ENCODE measurements at places on chromosomes 6 and 20.
A peak's percentile ranks its signal among the peaks of the same experiment; 100 is the strongest.

- DNase-seq = no peak
Observed at GRCh38 chr6:79157961-79158644, 76.4 kb downstream of the HMGN3 start.

DNA sequence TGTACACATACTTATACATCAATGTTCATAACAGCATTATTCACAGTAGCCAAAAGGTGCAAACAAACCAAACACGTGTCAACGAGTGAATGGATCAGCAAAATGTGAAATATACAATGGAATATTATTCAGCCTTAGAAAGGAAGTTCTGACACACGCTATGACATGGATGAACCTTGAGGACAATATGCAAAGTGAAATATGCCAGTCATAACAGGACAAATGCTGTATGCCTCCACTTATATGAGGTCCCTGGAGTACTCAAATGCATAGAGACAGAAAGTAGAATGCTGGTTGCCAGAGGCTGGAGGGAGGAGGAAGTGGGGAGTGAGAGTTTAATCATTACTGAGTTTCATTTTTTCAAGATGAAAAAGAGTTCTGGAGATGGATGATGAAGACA is 37.8 kb upstream of the IGF2R start:
- peak; percentile 41 for DNase-seq

DNA sequence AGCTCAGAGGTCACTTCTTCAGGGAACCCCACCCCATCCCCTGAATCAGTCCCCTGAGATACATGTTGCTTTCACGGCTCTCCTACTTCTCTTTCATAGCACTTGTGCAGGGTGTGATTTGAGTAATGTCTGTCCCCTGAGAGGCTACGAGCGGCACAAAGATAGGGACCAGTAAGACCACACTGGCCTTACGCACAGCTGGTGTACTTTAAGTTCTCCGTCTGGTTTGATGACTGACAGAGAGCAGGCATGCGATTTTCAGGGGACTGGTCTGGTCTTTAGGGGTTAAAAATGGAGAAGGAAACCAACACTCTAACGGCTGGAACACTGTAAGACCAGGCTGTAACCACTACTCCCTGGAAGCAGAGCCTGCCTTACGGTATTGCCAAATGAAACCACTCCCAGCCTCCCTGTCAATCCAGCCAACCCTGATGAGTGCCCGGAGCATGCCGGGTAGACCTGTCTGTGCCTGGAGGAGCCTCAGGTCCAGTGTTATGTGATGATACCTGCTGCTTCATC is 47.1 kb downstream of the ELMO2 start:
- no peak for DNase-seq

- no peak for DNase-seq
Observed at GRCh38 chr6:149580880-149581279, 14.7 kb downstream of the GINM1 start.

DNA sequence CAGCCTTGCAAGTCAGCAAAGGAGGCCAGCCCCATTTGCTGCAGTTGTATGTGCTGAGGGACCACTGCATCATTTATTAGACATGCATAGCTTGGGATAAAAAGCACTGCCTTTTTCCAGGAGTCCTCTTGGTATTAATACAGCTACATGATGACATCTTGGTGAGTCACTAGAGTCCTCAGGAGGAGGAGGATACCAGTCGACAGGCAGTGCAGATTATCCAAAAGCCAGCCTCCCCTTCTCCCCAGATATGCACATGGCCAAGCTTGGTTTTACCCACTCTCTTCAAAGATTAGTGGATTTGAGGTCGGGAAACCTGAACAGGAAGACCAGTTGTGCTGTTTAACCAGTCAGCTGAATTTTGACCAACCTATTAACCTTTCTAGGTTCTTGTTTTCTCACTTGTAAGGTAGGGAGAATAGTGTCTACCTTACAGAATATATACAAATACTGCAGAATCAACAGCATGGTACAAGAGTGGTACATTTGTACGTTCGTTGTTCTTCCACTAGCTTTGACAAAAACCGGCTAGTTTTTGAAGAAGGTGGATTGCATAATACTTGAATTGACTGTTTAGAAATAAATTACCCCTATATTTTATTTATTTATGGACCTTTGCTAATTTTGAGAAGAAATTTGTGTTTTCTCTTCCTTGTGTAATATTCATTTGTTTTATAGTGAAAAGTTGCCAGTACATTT is 31.9 kb downstream of the VAPB start:
- no peak for DNase-seq

- no peak for DNase-seq
Observed at GRCh38 chr6:77249560-77249959, 213.7 kb downstream of the HTR1B start.

DNA sequence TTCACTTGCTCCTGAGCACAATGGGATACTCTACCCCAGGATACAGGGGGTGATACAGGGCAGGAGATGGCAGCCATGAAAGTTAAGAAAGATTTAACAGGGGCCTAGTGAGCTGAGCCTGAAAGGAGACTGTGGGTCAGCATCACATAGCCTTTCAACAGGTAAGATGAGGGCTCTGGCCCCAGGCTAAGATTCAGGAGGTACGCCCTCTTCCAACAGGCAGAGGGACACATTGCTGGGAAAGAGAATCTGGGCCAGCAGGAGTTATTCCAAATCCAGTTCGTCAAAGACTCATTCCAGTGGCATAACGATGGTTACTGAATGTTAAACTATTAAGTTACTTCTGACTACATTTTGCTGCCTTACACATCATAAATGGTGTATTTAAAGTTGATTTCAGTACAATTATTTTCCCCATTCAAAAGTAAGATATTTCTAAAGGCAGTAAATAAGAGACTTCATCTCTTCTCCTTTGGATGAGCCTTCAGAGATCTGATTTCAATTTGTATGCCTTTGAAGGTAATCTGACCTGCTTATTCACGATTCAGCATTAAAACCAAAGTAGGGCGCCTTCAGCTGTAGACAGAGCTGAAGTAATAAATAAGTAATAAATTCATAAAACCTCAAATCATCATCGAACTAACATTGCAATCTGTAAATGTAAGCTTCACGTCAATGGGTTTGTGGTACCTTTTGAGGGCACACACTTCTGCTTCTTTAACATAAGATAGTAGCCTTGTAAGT is 62.4 kb downstream of the HS3ST5 start:
- DNase-seq = no peak

DNA sequence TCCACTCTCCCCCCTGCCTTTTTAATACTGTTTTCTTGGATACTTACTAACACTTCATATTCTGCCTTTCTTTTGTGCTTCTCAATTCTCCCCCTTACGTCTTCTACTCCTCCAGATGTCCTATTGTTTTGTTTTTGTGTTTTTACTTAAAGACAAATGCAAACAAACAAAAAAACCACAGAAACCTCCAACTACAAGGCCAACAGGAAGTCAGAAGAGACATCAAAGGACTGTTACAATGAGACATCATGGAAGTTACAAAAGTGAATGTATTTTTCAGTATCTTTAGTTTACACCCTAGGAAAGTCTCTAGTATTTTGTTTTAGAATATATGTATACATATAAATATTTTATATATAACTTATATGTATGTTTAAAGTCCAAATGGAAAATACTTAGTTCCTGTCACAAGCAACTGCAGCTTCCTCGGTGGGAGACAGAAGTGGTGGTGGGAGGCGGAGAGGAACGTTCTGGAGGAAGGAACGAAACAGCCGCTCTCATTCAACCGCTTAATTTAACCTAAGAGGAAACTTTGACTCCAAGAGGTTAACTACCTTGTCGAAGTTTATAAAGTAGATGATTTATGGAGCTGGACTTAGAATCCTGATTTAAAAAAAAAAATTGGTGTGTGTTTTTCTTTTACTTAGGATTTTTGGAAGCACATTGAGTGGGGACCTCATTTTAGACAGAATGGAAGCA is 168.9 kb upstream of the PDE10A start:
- no peak for DNase-seq

GRCh38 chr20:3209946-3210317 is 634 bp downstream of the ITPA start:
- peak; percentile 33 for DNase-seq

GRCh38 chr20:63125838-63126601 is 89.9 kb downstream of the YTHDF1 start:
- no peak for DNase-seq

DNA sequence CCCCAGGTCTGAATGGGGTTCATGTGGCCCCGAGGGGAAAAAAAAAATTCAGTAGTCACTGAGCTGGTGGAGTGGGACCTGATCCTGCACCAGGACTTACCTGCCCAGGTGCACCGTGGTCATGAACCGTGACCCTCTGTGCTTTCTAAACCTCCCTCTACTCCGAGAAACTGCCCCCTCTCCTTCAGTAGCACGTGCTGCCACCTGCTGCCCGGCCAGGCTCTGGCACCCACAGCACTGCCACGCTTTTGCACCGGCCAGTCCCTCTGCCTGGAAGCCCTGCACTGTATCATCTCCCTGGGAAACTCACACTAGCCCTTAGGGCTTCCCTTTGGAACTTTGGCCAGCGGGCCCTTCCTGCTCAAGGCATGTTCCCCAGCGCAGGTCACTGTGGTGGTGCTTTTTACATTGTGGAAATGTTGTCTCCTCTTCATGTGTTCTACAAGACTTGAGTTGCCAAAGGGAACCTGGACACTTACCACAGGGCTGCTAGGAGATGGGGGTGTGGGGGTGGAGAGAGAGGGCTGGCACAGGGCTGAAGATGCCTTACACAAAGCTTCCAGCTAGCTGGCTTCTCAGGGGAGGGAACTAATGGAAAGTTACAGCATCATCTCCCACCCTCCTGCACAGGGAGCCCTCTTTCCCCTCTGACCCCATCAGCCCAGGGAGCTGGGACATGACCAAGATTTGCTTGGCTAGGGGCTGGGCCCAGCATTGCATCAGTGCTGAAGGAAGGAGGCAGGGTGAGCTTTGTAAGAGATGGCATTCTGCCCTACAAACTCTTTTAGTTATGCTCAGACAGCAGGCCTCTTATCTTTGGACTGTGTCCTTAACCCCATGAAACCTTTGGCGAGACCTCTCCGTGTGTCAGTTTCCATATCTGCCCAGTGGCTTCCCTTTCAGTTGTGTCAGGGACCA is 2.5 kb upstream of the PTPRT start:
- peak; percentile 41 for DNase-seq

DNA sequence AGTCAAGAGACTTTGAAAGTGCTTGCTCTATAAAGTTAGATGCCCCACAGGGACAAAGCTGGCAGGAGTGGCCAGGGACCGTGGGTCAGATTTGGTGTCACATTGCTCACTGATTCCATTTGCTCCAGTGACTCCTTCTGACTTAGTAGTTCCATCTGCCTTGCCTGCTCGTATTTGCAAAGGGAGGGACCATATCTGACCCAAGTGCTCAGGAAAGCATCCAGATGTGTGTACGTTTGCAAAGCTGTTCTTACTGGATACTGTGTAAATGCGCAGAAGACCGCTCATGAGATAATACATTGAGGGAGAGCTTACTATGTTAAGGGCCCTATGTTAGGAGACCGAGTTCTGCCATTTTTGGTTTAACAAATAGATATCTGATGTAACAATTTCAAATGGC is 21.2 kb upstream of the CCN6 start:
- no peak for DNase-seq

GRCh38 chr6:113856375-113856624 is 845 bp upstream of the MARCKS start:
- no peak for DNase-seq

DNA sequence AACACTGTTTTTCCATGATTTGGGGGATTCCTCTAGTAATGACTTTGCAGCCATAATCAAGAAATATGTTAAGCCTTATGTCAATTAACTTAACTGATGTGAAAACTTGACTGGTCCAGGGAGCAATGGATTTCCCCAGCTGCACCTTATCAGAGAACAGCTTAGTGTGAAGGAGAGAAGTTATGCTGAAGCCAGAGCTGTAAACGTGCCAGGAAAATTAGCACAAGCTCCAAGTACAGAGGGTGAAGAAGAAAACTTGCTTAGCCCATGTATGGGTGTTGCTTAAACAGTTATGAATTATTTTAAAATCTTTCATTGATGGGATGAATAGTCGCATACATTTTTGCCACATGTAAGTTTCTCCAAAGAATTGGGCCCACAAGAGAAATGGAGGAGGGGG is 214.9 kb upstream of the RNF217 start:
- DNase-seq = no peak

- no peak for DNase-seq
Observed at GRCh38 chr6:131001945-131002660, 60.9 kb downstream of the EPB41L2 start.

DNA sequence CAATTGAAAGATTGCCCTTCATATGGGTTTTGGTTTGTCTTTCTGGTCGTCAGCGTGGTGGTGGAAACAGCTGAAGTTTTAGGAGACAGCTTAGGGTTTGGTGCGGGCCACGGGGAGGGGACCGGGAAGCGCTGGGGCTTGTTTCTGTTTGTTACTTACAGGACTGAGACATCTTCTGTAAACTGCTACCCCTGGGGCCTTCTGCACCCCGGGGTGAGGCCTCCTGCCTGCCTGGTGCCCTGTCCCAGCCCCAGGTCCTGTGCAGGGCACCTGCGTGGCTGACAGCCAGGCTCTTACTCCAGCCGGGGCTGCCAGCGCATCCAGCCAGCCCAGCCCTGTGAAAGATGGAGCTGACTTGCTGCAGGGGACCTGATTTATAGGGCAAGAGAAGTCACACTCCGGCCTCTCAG is 22.8 kb downstream of the NPEPL1 start:
- DNase-seq = no peak

- peak; percentile 88 for DNase-seq
Observed at GRCh38 chr20:63495741-63496595, 2.9 kb downstream of the EEF1A2 start.

- no peak for DNase-seq
Observed at GRCh38 chr6:132330759-132331158, 70.5 kb downstream of the MOXD1 start.

DNA sequence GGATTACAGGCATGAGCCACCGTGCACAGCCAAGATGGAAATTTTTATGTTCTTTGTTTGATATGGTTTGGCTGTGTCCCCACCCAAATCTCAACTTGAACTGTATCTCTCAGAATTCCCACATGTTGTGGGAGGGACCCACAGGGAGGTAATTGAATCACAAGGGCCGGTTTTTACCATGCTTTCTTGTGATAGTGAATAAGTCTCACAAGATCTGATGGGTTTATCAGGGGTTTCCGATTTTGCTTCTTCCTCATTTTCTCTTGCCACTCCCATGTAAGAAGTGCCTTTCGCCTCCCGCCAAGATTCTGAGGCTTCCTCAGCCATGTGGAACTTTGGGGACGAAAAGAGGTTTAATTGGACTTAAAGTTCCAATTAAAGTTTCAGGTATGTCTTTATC is 14.6 kb downstream of the EEF1A1 start:
- DNase-seq = no peak

- DNase-seq = no peak
Observed at GRCh38 chr6:7148100-7148822, 40.5 kb downstream of the RREB1 start.

DNA sequence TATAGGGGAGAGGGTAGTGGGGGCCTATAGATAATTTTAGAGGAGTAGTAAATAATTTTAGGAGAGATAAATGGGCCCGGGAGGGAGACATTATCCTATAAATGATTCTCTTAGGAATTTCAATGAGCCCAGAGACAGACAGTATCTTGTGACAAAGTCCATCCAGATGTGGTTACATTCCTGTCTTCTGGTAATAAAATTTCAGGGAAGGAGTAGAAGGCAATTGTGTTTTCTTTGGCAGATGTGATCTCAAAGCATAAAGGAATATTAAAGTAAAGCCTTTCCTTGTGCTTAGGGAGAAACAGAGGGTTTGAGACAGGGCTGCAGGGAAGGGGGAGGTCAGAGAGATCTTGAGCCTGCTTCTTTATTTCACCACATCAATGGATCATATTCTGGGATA is 979.8 kb upstream of the GJE1 start:
- DNase-seq = no peak

GRCh38 chr6:137660296-137660731 is 166.1 kb upstream of the OLIG3 start:
- DNase-seq = no peak

GRCh38 chr6:129312880-129313279 is 397.1 kb downstream of the ARHGAP18 start:
- no peak for DNase-seq

Measured in stimulated activated CD8-positive, alpha-beta memory T cell treated with anti-CD3 and anti-CD28 coated beads, Interleukin-4, amount 100 ng/mL, for 48 hours (primary cell).